ENCODE measurements at places on chromosomes 7 and 10.

DNA sequence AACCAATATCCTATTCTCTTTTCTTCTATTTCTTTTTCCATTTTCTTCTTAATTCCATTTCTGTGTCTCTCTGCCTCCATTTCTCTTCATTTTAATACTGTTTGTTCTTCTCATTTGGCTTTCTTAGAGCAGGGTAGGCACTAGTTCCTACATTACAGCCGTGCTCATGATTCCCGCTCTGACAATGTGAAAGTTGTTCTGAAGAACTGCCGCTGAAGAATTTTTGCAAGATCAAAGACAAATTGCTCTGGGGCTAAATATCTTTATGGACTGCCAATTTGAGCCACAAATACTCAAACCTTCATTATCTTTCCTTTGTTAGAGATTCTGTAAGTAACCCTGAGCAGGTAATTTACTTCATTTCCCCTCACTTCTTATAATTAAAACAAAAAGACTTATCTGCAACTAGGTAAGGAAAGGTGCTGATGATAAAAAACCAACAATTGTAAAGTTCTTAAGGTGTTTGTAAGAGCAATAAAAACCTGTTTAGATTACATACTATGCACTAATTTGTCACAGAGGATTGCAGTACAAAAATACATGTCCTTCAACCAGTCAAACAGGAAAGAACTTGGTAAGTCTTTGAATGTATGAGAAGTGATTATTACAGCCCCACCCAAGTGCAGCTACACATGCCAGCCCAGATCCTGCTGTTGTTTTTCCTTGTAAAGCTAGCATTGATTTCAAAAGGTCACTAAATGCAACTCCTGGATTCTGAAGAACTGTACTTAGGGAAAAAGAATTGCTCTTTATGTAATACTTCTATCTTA is 127.5 kb downstream of the COL28A1 start:
- no peak for DNase-seq

- no peak for DNase-seq
Measured at GRCh38 chr10:26738301-26738911, 40.9 kb downstream of the PDSS1 start.

DNA sequence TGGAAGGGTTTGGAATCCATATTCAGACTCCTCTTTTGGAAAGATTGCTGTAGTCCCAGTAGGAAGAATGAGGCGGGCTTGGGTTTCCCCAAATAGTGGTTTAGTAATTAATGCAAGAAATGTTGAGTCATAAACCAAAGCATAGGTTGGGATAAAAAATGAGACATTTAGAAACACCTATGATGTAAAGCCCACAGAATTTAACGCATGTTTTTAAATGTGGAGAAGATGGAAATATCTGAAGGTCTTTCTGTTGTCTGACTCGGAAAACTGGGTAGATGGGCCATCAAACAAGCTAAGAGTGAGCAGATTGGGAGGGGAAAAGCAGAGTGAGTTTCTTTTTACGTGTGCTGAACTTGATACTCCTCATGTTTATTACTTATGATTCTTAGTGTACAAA is 62.2 kb downstream of the LANCL2 start:
- DNase-seq, result no peak

DNA sequence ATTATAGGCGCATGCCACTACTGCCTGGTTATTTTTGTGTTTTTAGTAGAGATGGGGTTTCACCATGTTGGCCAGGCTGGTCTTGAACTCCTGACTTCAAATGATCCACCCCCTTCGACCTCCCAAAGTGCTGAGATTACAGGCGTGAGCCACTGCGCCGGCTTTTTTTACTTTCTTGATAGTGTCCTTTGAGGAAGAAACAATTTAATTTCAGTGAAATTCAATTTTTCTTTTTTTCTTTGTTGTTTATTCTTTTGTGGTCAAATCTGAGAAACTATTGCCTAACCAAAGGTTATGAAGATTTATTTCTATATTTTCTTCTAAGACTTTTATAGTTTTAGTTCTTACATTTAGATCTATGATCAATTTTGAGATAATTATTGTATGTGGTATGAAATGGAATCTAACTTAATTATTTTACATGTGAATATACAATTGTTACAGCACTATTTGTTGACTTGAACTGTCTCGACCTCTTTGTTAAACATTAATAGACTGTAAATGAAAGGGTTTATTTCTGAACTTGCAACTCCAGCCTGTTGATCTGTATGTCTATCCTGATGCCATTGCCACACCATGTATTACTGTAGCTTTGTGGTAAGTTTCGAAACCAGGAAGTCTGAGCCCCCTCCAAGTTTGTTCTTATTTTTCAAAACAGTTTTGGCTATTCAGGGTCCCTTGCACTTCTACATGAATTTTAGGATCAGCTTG is 19.8 kb upstream of the RASSF4 start:
- no peak for DNase-seq

- DNase-seq, result no peak
Measured at GRCh38 chr7:78649976-78650375, 803.5 kb downstream of the MAGI2 start.

- DNase-seq, result no peak
Measured at GRCh38 chr7:157403646-157404401, 67.0 kb downstream of the DNAJB6 start.

DNA sequence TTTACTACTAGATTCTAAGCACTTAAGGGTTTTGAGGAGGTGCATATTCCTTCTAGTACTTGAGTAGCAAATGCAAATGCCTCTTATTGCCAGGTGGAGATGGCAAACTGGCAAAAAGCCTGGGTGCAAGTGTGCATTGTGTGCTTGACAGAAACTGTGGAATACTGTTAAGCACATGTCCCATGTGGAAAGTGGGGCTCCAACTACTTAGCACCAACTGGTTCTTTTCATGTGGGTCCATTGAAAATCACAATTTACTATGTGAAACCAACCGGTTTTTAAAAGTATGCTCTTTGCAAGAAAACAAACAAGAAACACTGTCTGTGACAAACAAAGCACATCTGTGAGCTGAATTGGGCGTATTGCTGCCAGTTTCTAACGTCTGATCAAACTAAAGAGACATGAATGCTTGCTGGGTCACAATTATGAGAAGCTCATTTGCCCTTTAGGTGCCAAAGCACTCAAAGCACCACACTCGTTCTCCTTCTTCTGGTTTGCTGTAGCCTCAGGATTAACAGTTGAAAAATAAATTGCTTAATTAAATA is 197.4 kb downstream of the SEMA3E start:
- no peak for DNase-seq

GRCh38 chr7:76424413-76425111 is at the start of gene ZP3:
Gene ZP3 (plus strand): TSS chr7:76424950. CDS start chr7:76424965, 15 bp downstream.
- DNase-seq, result no peak

- DNase-seq, result peak; percentile 63
Measured at GRCh38 chr10:126904818-126905701, at the start of gene DOCK1. Gene DOCK1 (plus strand): TSS chr10:126905428. CDS start chr10:126905518, 90 bp downstream.

- DNase-seq, result peak; percentile 68
Measured at GRCh38 chr10:119341459-119342301, 134.3 kb downstream of the GRK5 start.

DNA sequence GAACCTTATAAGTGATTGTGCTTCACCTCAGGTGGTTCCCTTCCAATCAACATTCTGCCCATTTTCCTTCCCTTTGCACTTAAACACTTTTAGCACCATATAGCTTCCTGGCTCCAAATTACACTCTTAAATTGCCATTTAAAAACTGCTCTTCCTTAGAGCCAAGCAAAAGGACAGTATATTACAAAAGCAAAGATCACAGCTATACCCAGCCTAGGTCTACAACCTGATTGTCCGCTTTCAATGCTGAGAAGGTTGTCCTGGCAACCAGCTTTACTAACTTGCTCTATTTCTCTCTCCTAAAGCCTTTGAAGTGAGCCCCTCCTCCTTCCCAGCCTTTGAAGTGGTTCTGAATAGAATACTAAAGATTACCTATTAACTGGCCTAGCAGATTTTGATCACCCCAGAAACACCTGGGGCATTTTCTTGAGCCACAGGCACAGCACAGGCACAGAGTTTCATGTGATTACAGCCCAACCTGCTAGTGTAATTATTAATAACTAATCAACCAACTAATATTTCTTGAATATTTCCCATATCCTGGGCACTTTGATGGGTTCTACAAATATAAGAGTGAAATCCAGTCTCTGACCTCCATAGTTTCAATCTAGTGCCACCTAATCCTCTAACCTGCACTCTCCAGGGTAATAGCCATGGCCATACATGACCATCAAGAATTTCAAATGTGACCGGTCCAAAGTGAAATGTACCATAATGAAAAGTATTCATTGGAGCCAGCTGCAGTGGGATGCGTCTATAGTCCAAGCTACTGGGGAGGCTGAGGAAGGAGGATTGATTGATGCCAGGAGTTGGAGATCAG is 63.6 kb upstream of the TRIM24 start:
- no peak for DNase-seq

DNA sequence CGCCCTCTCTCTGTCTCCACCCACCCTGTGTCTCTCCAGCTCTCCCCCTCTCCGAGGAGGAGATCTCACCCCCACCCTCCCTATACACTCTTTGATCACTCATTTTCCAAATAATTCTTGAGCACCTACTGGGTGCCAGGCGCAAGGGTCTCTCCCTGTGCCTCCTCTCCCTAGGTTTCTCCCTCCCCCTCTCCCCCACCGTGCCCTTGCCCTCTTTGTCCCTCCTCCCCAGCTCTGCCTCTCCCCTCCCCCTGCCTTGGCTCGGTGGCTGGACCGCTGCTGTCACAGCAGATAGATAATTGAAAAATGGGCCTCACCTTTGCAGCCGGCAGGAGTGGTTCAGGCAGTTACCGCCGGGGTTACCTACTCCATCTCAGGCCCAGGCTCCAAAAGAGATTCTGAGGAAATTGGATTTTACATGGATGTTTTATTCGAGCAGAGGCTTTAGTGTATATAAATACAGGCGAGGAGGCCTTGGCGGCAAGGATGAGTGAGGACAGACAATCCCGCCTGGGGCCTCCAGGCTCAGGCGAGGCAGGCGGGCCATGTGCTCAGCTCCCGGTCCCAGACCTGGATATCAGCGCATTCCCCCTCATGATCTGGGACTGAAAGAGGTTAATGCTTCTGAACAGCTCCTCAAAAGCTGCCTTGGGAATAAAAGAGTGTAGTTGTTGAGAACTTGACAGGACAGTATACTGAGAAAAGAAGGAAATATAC is 60.8 kb upstream of the BTRC start:
- no peak for DNase-seq

- DNase-seq, result no peak
Measured at GRCh38 chr7:148299350-148300276, 291.0 kb upstream of the C7orf33 start.

Data from uterus (tissue), 4 donors.